ENCODE measurements at places on chromosomes 7 and 10. TPM values are rescaled to one million over a fixed set of nuclear protein-coding genes. Genes with fewer than 3 reads are reported as not detected.

GRCh38 chr7:6392712-6393666, 54.8 kb downstream of the DAGLB start:
- peak; percentile 86 for DNase-seq

DNA sequence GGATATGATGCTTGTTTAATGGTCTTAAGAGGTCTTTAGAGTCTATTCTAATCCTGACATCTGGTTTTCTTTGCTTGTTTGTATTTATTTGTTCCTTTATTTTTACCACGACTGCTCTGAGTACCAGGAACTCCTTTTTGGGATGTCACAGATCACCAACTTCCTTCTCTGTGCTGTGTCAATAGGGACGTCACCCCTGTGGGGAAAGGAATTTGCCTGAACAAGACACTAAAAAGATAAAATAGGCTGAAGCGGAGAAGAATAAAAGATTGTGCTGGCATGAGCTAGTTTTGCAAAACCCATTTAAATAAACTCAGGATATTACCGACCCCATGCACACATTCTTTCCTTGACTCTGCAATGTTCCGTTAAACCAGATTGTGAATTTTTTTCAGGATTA, 27.7 kb downstream of the MGMT start:
- no peak for DNase-seq

EPC1 gene
- 26.2 TPM for total RNA-seq

- peak; percentile 79 for DNase-seq
These were observed 2.4 kb upstream of the PKD1L1 start for GRCh38 chr7:47950714-47951113.

- no peak for DNase-seq
These were observed 80.0 kb downstream of the MLLT10 start for GRCh38 chr10:21614000-21614399.

GRCh38 chr10:128047991-128048818, 78.0 kb downstream of the MKI67 start:
- peak; percentile 78 for DNase-seq

DNA sequence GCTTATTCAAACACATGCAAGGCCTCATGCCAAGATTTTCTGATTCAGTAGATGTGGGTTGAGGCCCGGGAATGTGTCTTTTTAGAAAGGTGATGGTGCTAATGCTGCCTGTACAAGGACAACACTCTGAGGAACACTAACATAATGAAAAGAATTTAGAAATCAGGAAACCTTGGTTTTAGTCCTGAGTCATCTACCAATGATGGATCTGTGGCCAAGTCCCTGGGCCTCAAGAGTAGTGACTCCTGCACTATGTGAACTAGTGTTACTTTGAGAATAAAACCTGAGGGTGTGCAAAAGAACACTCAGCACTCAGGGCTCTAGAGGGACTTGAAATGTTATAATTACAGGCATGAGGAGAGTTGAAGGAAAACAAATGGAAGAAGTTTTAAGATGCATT, 741.7 kb upstream of the GALNT17 start:
- no peak for DNase-seq

DNA sequence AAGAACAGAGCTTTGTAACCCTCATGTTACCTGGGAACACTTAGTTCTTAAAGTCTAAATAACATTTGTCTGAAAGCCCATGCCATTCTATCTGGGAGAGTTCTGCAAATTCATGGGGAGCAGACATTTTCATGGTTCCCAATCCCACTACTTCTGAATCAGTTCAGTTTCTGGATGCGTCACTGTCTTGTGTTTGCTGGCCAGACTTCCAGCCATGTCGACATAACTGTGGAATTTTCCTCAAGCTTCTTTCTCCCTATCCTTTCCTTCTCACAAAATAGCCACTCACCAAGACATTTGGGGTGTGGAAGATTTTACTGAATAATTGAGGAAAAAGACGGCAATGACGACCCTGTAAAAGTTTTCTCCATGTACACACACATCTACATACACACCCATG, 272.5 kb downstream of the NEBL start:
- DNase-seq, result no peak

GRCh38 chr7:15753887-15754579, 67.5 kb upstream of the MEOX2 start:
- DNase-seq, result no peak

GRCh38 chr7:65434307-65434706, 60.7 kb downstream of the ZNF92 start:
- no peak for DNase-seq

- peak; percentile 74 for DNase-seq
These were observed 106.7 kb downstream of the SNX10 start for GRCh38 chr7:26398427-26398755.

GRCh38 chr7:150340024-150340749, 1.2 kb downstream of the RARRES2 start:
- DNase-seq, result no peak

FZD8 gene
- 24.6 TPM for total RNA-seq

GRCh38 chr7:67595431-67596180, 599.0 kb downstream of the TYW1 start:
- no peak for DNase-seq

GRCh38 chr10:99921948-99922347, 87.8 kb downstream of the DNMBP start:
- DNase-seq, result peak; percentile 51

C10orf88 gene
- 15.9 TPM for total RNA-seq

GRCh38 chr10:28411648-28412047, 108.8 kb upstream of the MPP7 start:
- no peak for DNase-seq

DNA sequence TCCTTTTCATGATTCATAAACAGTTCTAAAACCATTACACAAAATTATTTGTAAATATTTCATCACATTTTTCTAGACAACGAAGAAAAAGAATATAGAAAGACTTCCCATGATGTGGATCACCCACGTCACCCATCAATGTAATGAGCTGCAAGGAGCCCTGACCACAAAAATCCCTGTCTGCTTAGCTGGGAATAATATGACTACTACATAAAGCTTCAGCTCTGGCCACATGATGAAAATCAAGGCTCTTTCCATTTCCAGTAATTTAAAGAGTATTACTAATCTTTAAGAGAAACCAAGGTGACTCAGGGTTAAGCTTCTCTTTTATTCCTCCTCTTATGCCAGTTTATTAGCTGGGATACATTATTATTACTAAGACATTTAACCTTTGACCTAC, 180.8 kb upstream of the CACNA2D1 start:
- DNase-seq, result no peak

DNA sequence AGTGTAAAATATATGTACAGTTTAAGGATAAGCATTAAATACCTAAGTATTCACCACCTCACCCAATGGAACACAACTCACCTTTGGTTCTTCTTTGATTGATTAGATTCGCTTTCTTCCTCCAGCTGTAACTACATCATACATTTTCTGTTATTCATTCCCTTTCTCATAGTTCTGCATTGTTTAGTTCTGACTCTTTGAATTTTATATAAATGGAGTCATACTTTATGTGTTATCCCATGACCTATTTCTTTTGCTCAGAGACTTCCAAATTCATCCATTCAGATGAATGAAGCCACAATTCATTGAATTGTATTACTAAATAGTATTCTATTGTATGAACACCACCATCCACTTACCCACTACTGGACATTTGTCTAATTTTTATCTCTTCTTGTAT, 12.3 kb downstream of the THNSL1 start:
- DNase-seq, result no peak

UTF1 gene
- not detected for total RNA-seq

- peak; percentile 48 for DNase-seq
These were observed 5.8 kb upstream of the C1GALT1 start for GRCh38 chr7:7176406-7177043.

EXOSC1 gene
- 20.6 TPM for total RNA-seq

DNA sequence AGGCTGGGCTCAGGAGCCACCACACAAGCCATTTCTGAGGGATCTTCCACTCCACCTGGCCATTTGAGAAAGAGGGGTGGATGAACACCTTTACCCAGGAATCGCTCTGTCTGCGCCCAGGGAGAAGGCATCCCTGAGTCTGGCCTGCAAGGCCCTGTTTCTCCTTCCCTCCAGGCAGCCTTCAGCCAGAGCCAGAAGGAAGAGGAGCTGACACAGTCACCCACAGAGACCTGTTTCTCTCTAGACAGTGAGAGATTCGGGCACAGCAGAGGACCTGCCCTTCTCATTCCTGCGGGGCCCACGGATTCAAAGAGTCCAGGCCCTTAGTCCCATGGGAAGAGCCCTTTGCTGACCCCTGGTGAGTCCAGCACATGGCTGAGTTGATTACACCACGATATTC, 127.5 kb upstream of the TNS3 start:
- DNase-seq, result no peak

PRF1 gene
- total RNA-seq, result not detected

DNA sequence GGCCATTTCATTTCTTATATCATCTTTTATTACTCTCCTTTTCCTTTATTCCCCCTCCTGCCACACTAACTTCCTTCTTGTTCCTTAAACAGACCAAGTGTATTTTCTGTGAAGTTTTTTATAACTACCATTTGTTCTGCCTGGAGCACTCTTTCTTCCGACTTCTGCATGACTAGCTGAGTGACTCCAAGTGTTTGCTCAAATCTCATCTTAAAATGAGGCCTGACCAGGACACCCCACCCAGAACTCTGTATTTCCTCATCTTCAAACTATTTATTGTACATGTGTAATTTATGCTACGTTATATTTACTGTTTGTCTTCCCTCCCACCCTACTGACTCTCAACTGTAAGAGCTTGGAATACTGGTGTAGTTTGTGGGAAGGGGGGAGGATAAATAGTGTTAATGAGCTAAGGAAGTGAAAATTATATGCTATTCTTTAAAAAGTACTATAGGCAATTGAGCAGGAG, 3.2 kb downstream of the MINDY3 start:
- DNase-seq, result no peak

KCTD7 gene
- 3.5 TPM for total RNA-seq

DNA sequence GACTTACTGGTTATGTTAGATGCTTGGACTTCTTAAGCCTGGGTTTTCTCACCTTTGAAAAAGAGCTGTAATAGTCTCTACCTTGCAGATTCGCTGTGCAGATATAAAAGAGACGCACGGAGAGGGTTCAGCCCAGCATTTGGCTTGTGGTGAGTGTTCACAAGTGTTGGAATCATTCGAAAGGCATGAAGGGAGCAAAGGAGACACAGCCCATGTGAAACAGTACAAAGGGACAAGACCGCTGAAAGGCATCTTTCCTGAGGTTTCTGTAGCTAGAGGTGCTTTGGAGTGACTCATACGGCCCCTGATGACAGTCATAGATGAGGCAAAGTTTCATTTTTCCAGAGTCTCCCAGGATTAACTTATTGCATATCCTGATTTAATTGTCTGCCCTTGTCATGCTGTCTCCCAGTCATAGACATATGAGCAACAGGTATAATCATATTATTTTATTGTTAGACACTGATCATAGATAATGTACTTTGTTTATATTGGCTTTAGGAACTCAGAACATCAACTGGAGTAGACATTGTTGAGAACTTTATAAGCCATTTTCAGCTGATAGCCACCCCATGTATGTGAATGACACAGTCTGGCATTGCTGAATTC, 171.1 kb downstream of the ADRA2A start:
- DNase-seq, result no peak

GRCh38 chr7:149624006-149624405, 126.4 kb upstream of the ZNF746 start:
- DNase-seq, result peak; percentile 58

DNA sequence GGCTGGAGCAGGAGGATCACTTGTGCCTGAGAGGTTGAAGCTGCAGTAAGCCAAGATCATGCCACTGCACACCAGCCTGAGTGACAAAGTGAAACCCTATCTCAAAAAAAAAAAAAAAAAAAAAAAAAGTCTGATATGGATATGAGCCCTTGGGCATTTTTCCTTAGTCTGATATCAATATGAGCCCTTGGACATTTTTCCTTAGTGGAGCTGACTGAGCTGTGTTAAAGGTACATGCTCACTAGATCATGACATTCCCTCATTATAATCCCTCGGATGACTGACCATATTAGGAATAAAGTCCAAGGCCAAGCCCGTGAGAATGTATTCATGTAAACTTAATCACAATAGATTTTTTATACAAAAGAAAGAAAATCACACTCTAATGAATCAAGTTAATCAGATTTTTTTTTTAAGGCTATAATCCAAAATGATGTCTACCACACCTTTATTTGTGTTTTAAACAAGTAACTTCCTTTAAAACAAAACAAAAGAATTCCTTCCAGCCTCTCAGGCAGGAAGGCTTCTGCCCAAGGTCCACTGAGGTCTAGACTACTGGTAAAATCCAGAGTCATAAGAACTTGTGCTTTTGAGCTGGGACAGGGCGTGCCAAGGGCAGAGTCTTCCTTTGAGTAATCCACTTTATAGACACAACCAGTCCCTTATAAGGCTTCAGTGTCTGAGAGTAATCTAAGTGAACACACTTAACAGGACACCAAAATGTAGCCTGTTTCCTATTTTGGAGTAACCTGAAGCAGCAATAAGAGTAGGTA, 5.5 kb downstream of the PPA1 start:
- peak; percentile 25 for DNase-seq

DNA sequence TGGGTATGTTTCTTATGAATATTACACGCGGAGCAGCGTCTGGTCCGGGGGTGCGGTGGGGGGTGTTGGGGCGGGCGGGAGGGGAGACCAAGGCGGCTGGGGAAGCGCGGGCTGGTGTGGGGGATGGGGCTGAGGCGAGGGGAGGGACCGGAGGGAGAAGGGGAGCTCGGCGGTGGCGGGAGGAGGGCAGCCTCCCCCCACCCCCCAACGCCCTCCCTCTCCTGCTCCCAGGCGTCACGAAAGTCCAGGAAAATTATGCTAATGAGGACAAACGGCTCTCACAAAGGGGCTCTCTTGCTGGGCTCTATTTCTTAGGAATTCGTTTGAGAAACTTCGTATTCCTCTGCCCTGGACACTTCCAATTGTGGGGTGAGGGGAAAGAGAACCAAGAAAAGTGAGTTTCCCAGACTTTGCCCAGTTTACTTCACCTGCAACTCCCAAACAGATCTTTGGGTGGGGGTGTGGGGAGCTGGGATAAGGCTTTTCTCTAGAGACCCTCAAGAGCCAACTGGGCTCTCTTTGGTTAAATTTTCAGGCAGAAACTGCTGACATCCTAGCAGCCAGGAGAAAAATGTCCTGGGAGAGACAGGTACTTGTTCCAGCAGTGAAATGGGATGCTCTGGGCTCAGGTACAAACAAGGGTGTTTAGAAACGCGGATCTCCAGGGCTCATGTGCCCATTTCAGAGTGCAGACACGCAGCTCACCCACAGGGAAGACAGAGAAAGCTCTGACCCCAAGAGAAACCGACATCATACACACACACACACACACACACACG, 11.7 kb upstream of the HOXA2 start:
- peak; percentile 82 for DNase-seq

DNA sequence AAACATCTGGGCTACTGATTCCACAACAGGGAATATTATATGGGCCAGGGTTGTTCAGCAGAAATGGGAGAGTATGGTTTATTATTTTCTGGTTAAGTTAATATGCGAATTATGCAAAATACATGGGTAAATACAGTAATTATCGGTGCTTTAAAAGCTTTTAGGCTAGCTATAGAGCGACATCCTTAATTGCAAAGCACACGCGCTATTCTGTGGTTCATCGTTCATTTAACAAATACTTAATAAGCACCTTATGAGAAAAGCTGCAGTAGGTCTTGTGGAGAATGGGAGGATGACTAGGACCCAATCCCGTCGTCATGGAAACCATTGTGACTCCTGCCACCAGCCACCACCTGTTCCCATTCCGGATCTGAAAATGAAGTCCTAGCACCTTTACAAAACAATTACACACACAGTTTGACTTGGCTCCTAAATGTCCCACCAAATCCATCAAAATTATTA, 623 bp upstream of the CEP41 start:
- DNase-seq, result peak; percentile 61

Measured in lung microvascular endothelial cell (primary cell).